ENCODE measurements at places on chromosomes 2 and 18.

DNA sequence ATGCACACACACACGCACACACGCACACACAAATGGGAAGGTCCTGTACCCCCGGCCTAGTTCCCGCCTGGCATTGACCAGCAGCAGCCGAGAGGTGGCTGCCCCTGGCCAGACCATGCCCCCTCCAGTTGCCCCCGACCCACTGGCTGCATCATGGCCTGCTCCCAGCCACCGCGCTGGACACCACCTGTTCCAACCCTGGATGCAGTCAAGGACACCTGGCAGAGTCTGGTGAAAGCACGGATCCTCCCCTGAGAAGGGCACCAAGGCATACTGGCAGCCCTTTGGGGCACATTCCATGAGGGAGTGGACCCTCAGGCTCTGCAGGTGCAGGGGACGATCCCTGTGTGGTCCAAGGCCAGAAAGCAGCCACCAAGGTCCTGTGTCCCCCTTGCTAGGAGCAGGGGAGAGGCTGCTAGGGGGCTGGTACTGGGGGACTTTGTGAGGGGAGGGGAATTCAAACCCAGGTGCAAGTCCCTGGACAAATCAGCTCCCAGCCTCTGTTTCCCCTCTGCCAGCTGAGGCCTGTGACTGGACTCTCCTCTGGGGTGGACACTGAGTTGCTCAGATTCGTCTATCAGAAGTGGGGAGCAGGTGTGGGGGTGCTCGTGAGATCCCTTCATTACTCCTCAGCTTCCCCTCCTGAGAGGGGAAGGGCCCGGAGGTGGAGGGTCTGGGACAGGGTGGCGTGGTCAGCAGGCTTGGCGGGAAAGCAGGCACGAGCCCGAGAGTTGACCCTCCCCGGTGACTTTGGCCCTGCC, 3.5 kb downstream of the ESPNL start:
- no peak for DNase-seq

DNA sequence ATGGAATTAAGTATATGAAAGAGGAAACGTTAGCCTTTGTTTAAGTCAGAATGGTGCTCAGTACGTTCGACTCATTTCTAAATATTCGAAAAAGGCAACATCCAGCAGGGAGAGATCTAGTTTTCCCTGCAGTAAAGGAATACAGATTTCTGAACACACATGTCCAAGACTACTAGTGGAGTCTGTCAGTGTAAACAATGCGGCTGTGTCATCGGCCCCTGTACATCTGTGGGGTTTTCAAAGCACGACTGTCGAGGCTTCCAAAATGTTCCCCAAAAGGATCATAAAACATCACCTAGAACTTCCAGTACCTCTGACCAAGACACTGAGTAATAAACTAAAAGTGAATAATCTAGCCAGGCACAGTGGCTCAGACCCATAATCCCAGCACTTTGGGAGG, 112.8 kb downstream of the ZNF516 start:
- DNase-seq, result no peak

DNA sequence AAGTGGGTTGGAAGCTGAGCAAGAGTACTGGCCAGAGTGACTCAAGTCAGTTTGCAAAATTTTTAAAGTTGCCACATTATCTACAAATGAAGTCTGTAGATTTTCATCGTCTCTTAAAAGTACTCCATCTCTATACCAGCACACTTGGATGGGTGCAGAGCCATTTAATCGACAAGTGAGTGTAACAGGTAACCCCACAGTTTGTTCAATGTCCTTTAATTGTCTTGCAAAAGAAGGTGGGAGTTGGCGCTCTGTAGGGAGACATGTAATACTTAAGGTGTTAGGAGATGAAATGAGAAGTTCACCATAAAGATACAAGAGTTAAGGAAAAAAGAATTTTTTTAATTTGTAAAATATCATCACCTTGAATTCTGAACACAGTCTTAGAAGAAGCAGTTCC, 84.9 kb downstream of the TTN start:
- no peak for DNase-seq

DNA sequence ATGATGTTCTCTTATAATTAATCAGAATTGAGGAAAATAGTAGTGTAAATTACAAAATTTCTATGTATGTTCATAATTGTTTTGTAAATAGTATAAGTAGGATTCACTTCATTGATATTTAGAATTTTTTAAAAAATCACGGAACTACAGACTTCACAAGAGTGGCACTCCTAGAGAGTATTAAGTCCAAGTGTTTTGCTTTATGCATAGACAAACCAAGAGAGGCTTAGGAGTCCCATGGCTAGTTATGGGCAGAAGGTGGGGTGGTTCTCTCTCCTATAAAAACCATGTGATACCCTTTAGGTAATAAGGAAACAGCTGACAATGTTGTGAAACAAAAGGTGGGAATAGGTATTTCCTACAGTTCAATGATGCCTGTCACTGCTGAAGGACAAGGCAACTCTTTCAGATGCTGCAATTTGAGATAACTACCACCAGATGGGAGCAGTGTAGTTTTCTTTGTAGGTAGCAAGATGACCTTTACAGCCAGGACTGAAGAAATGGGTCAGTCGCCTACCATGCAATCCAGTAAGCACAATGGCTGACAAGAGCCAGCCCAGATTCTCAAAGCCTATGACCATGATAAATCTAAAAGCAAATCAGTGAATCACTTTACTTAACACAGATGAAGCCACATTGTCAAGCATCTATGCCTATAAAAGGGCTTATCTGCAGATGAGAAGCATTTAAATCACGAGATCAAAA, 83.9 kb downstream of the AAK1 start:
- DNase-seq, result peak; percentile 58

GRCh38 chr2:201329409-201329808, 27.7 kb downstream of the FLACC1 start:
- DNase-seq, result no peak

- no peak for DNase-seq
Observed at GRCh38 chr2:221753401-221753800, 181.3 kb upstream of the EPHA4 start.

DNA sequence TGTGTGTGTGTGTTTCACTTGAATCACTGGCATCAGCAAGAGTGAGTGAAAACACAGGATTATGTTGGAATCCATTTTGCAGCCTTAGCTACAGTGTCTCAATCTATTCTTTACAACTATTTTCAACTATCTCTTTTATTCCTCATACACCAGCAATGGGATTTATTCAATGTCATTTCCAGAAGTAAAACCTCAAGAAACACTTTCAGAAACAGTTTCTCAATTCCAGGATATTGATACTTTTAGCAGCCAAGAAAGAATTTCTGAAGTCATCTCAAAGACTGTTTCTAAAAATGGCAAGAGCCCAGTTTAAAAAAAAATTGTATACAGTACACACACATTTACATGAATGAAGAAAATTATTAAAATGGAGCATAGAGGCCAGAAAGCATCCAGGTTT, 171.6 kb downstream of the FIGN start:
- DNase-seq, result no peak

DNA sequence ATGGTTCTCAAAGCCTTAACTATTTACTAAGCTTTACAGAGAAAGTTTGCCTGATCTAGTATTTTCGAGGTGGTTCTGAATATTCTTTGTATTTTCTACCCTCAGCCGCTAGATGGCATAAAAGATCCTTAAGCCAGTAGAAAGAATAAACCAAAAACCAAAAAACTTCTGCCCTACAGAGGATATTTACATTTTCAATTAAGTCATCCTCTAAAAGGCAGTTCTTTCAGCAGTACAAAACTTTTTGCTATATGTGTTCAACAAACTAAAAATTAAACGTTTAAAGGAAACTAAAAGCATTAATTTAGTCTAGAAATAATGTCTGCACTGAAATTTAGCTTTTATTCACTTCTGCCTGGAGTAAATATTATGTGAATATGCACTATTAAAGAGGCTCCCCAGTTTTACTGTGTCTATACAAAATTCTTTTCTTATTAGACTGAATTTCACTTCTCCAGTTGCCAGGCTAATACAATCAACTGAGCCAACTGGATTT, 297.5 kb downstream of the PIEZO2 start:
- DNase-seq, result peak; percentile 9

- DNase-seq, result no peak
Observed at GRCh38 chr2:99940963-99941362, 201.4 kb downstream of the AFF3 start.

DNA sequence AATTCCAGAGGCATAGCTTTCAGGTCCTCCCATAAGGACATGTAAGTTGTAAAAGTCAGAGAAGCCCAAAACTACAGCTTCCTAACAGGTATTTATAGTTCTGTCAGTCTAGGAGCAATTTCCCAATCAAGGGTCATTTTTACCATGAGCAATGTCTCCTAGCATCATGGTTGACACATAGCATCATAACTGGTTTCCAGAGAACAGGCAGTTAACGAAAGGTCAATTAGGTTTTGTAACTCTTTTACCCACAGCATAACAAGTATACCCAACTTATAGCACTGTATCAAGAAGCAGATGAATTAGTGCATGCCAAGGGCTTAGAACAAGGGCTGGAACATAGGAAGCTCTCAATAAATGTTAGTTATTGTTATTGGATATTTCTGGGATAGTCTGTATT, 110.1 kb downstream of the MREG start:
- DNase-seq, result no peak

DNA sequence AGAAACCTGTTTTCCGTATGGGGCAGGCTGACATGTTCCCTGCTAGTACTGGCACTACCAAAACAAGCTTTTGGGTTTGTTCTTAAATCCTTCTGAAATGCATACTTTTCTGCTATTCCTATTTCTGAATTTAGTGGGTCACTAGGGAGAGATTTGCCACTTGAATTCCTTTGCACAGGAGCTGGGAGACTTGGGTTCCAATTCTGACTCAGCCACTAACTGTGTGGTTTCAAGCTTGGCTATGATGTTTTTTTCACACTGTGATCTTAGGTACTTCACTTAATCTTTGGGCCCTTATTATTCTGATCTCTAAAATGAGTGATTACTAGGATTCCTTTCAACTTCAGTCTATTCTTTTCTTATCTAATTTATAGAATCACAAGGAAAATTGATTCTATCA, 105.5 kb downstream of the BCL11A start:
- no peak for DNase-seq

DNA sequence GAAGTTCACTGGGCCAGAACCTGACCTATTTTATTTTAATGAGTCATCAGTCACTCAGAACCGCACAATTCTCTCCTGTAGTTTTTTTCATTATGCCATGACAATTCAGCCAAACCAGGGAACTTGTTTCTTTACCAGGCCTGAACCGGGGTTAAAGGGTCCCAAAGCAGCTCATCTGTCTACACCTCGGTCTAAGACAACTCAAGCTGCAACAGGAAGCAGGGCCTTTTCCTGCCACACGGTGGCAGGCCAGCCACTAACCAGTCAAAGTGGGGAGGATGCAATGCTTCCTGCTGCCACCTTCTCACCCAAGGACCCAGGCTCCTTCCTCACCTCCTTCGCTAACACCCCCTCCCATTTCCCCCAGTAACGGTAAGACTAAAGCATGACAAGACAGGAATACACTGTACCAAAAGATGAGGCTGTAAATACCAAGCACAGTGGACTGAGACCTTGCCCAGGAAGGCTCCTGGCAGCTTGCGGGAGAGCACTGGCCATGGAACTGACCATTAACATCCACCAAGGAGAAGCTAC, 56.7 kb upstream of the ACKR3 start:
- DNase-seq, result peak; percentile 22

DNA sequence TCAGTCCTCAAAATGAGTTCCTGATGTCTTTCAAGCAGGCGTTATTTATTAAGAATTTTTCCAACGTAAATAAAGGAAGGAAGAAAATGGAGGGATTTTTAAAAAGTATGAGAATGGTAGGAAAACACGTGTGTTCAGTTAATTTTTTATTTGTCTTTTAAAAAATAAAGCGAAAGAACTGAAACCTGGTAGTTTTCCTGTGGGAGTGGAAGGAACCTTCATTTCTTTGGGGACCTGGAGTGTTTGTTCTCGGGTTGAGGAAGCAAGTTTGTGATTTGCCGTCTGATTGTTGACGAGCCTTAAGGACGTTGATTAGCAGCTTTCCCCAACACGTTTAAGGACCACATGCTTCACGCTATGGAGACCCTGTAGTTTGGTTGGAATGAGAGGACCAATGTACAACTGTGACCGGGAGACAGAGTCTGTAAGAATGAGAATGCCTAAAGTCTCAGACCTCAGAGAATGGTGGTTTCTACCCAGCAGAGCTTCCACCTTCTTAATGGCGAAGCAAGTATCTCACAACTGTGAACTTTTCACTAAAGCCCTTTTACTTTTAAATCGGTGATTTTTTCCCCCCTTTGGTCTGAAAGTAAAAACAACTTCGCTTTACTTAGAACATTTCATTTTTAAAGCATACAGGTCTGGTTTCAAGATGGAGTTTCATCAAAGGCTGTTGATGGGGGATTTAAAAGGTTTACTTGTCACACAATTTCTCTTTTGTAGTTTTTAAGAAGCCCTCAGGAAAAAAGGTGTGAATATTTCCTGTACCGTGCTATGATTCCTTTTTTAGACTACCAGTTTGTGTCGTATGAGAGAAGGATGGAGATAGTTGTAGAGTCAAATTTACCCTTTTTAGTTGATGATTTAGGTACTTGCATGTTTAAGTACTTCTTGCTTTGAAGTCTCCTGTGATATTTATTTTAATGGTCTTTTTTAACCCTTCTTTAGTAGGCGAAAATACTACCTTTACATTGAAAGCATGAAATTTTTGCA, 1.4 kb downstream of the TTC39C start:
- no peak for DNase-seq

DNA sequence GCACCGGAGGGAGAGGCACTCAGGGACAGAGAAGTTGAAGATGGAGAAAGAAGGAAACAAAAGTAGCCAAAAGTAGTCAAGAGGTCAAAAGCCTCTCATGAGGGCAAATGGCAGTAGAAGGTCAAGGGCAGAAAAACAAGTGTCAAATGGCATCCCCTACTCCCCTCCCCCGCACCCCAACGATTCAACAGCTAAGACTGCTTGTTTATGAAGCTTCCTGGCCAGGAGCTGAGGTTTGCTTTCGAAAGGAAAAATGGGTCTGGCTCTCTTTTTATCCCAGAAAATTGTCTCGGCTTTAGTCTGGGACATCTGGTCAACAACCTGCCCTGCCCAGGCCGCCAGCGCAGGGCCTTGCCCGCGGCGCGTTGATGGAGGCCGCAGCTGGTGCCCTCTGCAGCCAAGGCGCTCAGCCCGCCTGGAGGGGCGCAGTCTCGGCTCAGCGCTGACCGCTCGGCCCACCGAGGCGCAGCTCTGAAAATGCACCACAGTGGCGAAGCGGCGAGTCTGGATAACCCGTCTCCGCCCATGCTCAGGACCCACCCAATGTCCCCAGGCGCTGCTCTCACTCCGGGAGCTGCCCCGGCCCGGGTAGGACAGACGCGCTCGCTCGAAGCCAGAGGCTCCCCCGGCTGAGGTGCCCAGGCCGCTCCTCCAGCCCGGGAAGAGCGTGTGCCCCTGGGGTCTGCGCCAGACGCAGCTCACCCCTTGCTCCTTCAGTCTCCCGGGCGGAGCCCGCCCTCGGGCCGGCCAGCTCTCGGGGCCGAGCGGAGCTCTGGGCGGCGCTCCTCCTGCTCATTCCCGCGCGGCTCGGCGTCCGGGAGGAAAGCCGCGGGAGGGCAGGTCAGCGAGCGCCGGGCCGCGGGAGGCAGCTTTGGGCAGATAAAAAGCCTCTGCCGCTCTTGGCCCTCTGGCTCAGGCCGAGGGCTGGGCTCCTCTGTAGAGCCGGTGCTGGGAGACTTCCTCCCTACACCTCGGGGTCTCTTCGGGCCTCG, 1.8 kb upstream of the TBR1 start:
- no peak for DNase-seq

GRCh38 chr2:128450211-128451024, 131.8 kb upstream of the HS6ST1 start:
- no peak for DNase-seq

GRCh38 chr2:192311701-192312460, 117.1 kb upstream of the TMEFF2 start:
- no peak for DNase-seq

- DNase-seq, result peak; percentile 27
Observed at GRCh38 chr2:230007931-230008707, 60.6 kb downstream of the SLC16A14 start.

All from iPS DF 6.9 (cell line).